Eye (tissue), 1 donor: ENCODE measurements at places on chromosomes 4 and X.

GRCh38 chr4:88533937-88534750 is 10.6 kb upstream of the PYURF start:
- DNase-seq = no peak

DNA sequence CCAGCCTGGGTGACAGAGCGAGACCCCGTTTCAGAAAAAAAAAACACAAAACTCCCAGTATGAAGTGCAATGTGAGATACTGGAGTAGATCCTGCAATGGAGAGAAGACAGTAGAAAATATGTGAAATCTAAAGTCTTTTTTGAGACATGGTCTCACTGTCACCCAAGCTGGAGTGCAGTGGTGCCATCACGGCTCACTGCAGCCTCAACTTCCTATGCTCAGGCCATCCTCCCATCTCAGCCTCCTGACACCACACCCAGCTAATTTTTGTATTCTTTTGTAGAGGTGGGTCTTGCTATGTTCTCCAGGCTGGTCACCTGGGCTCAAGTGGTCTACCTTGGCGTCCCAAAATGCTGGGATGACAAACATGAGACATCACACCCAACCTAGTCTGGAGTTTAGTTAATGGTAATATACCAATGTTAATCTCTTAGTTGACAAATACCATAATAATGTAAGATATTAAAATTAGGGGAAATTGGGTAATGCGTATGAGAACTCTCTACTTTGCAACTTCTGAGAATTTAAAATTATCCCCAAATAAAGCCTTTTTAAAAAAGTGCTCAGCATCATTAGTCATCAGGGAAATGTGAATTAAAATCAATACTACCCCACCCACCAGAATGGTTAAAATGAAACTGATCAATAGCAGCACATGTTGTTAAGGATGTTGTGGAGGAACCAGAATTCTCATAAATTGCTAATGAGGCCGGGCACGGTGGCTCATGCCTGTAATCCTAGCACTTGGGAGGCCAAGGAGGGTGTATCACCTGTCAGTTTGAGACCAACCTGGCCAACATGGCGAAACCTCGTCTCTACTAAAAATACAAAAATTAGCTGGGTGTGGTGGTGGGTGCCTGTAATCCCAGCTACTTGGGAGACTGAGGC is 15.0 kb downstream of the RBMX start:
- DNase-seq = no peak

DNA sequence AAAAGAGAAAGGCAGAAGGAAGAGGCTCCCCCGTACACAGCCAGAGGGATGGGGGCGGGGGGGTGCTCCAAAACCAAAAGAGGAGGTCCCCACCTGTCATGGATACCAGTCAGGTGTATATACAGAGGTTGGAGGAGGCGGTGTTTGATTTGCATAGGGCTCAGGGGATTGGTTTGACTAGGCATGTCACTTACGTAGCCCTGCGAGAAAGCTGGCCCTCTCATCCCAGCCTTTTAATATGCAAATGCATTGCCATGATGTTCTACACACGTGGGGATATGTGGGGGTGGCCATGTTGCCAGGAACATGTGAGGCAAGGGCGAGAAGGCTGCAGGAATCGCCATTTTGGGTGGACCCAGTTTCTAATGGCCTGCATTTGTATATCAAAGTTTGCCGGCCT is 38.6 kb downstream of the TMEM150C start:
- DNase-seq = peak; percentile 21

DNA sequence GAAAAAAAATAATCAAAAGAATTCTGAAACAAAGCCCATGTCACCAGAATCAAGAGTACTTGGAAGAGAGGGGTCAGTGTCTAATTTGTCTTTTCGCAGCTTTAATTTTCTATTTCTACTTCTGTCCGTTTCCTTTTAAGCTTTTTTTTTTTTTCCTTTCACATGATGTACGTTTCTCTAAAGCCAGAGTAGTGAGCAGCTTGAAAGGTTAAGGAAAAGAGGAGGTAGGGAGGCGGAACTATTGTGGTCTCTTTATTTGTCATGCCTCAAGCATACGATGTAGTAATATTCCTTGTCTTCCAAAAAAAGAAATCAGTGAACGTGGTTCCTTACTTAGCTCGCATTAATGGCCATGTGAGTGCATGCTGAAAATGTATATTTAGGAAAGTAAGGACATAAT is 311.5 kb downstream of the TENM3 start:
- peak; percentile 14 for DNase-seq

GRCh38 chr4:10032625-10033024 is 11.3 kb upstream of the SLC2A9 start:
- no peak for DNase-seq

DNA sequence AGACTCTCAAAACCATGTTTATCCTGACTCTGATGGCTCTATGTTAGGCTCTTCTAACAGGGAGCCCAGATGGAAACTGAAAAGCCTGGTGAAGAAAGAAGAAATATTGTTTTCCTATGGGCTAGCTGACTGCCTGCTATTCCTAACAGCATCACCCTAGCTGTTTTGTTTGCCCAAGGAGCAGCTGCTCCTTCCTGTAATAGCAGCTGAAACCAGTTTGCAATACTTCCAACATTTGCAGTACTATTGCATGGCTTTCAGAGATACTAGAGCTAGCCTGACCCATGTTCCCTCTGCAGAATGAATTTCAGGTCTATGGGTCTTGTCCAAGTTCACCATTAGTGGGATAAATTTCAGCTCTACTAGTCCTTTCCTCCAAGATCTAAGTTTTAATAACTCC is 495.2 kb downstream of the INPP4B start:
- no peak for DNase-seq

DNA sequence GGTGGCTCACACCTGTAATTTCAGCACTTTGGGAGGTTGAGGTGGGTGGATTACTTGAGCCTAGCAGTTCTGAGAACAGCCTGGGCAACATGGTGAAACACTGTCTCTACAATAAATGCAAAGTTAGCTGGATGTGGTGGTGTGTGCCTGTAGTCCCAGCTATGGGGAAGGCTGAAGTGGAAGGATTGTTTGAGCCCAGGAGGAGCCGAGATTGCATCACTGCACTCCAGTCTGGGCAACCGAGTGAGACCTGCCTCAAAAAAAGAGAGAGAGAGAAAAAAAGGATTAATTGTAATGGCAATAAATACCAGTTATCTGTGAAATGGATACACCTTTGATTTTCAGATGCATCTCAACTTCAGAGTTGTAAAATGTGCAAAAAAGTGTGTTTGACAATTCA is 58.8 kb downstream of the SPRY1 start:
- DNase-seq = no peak

DNA sequence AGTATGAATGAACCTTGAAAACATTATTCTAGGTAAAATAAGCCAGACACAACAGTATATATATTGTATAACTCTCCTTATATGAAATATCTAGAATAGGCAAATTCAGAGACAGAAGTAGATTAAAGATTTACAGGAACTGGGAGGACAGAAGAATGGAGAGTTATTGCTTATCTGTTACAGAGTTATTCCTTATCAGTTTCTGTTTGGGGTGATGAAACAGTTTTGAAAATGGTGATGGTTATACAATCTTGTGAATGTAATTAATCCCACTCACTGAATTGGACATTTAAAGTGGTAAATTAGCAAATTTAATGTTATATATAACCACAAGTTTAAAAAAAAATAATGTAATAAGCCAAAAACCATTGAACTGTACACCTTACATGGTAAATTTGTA is 14.5 kb upstream of the EXOC1 start:
- DNase-seq = no peak

- DNase-seq = no peak
These were observed 28.4 kb upstream of the NDST3 start for GRCh38 chr4:118005883-118006282.

GRCh38 chr4:88420844-88421243 is 36.1 kb upstream of the HERC5 start:
- DNase-seq = no peak

DNA sequence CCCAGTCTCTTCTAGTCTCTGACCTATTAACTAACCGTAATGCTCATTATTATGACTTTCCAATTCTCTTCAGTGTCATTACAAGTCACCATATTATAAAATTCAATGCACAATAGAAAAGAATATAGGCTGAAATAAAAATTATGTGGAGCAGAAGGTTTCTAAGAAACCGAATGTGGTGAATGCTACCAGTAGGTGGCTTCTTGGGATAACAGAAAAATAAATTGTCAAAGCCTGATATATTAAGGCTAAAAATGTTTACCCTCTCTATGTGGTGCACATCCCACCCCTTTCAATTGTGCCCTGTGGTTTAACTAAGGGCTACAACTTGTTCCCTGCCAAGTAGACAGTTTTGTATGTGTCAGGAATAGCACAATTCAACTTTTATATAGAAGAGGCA is 624.6 kb upstream of the TECRL start:
- DNase-seq = no peak

DNA sequence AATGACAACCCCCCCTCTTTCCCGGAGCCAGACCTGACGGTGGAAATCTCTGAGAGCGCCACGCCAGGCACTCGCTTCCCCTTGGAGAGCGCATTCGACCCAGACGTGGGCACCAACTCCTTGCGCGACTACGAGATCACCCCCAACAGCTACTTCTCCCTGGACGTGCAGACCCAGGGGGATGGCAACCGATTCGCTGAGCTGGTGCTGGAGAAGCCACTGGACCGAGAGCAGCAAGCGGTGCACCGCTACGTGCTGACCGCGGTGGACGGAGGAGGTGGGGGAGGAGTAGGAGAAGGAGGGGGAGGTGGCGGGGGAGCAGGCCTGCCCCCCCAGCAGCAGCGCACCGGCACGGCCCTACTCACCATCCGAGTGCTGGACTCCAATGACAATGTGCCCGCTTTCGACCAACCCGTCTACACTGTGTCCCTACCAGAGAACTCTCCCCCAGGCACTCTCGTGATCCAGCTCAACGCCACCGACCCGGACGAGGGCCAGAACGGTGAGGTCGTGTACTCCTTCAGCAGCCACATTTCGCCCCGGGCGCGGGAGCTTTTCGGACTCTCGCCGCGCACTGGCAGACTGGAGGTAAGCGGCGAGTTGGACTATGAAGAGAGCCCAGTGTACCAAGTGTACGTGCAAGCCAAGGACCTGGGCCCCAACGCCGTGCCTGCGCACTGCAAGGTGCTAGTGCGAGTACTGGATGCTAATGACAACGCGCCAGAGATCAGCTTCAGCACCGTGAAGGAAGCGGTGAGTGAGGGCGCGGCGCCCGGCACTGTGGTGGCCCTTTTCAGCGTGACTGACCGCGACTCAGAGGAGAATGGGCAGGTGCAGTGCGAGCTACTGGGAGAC is 1.6 kb downstream of the PCDH10 start:
- peak; percentile 79 for DNase-seq

GRCh38 chr4:185470501-185471195 is 885 bp downstream of the CCDC110 start:
- peak; percentile 82 for DNase-seq

DNA sequence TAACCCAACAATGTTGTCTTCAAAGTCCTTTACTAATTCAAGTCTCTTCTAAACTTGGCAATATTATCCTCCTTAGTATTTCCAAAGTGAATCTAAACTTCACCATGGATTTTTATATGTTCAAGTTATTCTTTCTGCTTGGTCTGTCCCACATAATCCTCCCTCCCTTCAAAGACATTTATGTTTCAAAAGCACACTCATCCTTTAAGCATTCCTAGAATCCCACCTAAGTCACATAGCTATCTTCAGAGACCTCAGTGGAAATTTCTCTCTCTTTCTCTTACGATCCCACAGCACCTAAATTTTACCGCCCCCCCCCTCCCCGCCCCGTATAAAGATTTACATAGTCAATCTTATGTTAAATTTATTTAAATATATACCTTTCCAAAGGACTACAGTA is 314.9 kb upstream of the GRIA3 start:
- DNase-seq = no peak

DNA sequence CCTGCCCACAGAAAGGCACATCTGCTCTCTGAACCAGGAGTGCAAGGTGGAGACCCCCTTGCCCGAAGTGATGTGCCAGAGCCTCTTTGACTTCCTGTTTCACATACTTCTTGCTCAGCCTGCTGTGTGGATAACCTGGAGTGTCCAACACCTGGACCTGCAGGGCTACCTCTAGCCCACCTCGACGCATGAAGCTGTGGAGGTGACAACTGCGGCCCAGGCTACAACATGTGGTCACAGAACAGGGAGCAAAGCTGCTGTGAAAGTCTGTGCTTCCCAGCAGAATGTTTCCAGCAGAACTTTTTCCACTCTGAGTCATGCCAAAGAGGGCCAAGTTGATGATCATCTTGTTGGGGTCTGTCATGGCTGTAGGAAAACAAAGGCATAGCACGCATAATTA is 1.5 kb downstream of the GIMD1 start:
- no peak for DNase-seq

GRCh38 chr4:146245850-146246249 is 31.5 kb downstream of the REELD1 start:
- no peak for DNase-seq

DNA sequence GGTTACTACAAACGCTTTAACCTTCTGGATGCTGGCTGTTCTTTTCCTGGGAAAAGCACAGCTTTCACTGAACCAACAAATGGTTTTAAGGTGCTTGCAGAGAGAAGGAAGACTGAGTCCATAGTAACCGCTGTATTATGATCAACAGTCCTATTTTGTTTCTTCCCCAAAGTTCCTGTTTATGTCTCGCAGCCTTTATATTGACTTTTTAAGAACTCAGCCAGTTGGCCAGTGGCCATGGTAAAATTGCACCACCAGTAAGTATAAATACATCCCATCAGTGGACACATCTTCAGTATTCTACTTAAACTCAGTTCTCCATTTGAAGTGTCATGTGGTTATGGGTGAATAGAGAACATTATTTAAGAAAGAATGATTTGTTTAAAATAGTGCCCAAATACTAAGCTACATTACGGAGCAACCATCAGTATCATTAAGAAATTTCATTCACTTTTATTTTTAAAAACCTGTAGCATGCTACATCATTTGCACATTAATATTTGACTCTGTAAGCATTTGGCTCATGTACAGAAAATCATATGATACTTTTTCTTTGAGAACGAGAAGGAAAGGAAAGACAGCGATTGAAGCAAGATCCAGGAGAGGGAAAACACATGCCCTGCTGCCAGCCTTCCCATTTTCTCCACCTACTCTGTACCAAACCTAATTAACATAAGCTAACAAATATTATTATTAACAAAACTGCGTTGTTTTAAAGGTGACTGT is 287.0 kb downstream of the ARHGAP24 start:
- peak; percentile 56 for DNase-seq

GRCh38 chrX:413322-414201 is 26.9 kb upstream of the PPP2R3B start:
- DNase-seq = peak; percentile 75

DNA sequence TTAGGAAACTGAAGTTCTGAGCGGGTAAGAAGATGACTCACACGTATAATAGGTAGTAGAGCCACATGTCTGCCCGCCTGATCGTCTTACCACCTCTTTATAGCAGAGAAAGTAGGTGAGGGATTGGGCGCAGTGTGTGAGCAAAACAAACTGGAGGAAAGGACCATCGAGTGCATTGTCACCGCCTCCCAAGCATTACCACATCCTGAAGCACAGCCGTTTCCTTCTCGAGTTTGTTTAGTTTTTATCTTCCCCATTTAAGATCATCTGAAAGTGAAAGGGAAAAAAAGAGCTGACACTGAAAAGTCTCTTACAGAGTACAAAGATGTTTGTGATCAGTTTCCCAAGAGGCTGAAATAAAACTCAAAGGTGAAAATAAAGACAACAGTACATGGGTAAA is 14.8 kb downstream of the PDK3 start:
- no peak for DNase-seq
